ENCODE measurements at places on chromosomes 13 and 19. TPM values are rescaled to one million over a fixed set of nuclear protein-coding genes. Genes with fewer than 3 reads are reported as not detected.

The SIAH3 gene
- total RNA-seq: not detected

The LSR gene
- 0.49 TPM for total RNA-seq

The CYP4F2 gene
- not detected for total RNA-seq

The ZNF667 gene
- total RNA-seq: 3.9 TPM

The KLK1 gene
- total RNA-seq: not detected

The DMKN gene
- 9.2 TPM for total RNA-seq

The PEPD gene
- 69.6 TPM for total RNA-seq

The KLK5 gene
- total RNA-seq: 0.65 TPM

The CYP2S1 gene
- total RNA-seq: not detected

The ZNF534 gene
- total RNA-seq: not detected

The DCT gene
- total RNA-seq: not detected

The CXCL17 gene
- total RNA-seq: not detected

The CERS1 gene
- 0.65 TPM for total RNA-seq

The MLNR gene
- not detected for total RNA-seq

The TMEM59L gene
- total RNA-seq: not detected

The COX6B2 gene
- total RNA-seq: not detected

The PRODH2 gene
- total RNA-seq: not detected

The LCP1 gene
- 0.61 TPM for total RNA-seq

The IGFL3 gene
- 0.49 TPM for total RNA-seq

The SIGLEC8 gene
- total RNA-seq: not detected

The MEIOSIN gene
- not detected for total RNA-seq

The ZNF784 gene
- 7.0 TPM for total RNA-seq

The CEACAM4 gene
- total RNA-seq: not detected

The IZUMO2 gene
- total RNA-seq: not detected

The PNMA8A gene
- 8.9 TPM for total RNA-seq

The TLE6 gene
- 2.3 TPM for total RNA-seq

Measured in hair follicle dermal papilla cell (primary cell).